T-helper 1 cell (primary cell): ENCODE measurements at places on chromosomes 16 and 17.

DNA sequence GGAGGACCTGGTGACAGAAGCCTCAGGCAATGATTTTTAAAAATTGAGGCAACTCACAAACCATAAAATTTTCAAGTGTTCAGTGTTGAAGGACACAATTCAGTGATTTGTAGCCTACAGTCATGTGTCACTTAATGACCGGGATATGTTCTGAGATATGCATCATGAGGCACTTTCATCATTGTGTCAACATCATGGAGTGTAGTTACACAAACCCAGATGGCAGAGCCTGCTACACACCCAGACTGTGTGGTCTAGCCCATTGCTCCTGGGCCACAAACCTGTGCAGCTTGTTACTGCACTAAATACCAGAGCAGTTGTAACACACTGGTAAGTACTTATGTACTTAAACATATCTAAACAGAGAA is 1.6 kb downstream of the PRSS41 start:
- no peak for DNase-seq

DNA sequence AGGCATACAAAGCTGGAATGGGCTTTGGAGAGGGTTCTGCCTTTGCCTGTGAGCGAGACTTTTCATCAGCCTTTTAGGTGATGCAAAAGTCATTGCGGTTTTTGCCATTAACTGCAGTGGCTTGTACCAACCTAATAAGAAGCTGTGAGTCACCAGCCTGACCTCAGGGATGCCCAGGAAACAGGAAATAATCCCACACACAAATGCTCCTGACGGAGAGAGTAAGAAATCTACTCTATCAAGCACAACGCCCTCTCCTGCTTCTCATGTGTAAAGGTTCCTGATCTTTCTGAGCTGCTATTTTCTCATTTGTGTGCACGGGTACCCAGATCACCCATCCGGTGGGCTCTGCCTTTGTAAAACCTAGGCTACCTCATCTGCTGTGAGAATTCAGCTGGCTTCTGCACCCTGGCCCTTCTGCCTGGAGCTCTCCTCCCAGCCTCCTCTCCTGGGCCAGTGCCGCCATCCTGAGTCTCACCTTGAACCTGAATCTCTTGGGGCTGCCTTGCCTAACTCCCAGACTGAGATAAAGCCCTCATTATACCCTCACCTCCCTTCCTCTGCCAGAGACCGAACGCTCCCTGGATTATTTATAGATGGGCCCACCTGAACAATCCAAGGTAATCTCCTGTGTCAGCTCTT is 299.7 kb downstream of the C16orf95 start:
- no peak for DNase-seq

- no peak for DNase-seq
These were observed 89.8 kb upstream of the ZNF750 start for GRCh38 chr17:82929676-82930042.

DNA sequence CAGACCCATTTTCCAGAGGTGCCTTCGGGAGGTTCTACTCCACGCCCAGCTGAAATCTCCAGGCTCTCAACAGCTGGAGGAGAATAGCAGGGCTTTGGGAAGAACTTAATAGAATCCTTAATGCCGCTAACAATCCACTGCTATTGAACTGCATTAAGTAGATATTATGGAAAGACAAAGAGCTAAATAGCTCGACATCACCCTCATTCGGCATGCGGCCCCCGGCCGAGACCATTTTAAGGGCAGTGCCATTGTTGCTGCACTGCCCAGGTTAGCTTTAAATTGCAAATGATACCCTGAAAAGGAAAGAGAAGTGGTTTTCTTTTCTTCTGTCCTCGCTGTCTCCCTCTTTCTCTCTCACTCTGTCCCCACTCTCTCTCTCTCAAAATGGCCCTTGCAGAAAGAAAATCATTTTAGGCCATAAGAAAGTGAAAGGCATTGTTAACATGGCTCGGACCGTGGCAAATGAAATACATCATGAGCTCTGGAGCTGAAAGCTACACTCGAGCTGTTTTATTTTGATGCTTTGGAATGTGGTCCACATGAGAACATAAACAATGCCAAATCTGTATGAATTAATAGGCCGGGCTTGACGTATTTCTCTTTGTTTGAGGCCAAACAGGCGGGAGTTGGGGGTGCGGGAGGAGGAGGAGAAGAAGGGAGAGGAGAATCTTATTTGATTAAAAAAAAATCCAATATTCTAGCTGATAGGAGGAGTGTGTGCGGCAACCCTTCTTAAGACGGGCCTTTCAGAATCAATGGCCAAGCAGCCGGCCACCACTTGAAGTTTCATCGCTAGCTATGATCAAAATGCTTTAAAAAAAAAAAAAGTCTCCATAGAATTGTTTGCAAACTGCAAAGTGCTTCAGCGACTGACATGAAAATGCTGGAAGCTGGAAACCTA is 298.8 kb upstream of the IRX3 start:
- DNase-seq = no peak

DNA sequence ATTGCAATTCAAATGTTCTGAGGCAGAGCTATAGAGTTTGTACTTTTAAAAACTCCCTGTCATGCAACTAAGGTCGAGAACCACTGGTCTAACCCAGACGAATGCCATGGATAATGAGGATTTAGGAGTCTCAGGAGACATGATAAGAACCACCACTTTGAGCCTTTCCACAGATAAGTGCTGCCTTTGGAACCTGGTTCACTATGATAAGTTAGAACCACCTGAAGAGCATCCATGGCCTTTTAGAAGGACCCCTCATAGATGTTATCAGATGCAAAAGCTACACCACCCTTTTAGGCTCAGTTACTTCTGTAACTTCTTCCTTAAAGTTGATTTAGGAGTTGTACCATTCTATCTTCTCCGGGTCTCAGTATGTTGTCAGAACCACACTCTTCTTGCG is 350.6 kb upstream of the CCL2 start:
- no peak for DNase-seq

DNA sequence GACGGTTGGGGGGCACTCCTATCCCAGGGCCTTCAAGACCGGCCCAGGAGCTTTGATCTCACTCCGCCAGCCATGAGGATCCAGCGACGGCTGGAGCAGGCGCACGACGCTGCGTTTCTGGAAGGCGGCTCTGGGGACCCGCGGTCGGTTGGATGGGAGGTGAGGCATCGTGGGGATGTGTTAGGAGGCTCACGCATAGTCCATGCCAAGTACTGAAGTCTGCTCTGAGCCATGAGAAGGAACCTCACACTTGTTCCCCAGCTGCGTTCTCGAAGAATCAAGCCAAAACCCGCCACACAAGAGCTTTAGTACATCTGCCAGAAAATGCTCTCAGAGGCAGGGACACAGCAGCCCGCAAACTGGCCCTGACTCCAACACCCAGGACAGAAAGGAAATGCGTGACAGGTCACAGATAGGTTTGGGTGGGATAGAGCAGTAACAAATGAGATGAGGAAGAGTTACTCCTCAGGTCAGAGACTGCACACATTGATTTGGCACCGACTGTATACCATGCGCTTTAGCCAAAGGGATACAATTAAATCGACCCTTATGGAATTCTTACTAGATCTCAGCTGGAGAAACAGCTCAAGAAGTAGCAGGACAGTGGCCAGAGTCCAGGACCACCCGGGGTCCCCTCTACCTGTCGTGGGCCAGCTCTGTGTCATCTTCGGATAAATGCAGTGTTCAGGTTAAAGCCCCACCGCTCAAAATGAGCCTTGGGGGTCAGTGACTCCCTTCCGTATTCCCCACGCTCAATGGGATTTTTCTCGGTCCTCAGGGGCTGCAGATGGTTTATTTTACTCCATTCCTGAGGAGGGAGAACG is 6.7 kb upstream of the GSG1L start:
- no peak for DNase-seq

DNA sequence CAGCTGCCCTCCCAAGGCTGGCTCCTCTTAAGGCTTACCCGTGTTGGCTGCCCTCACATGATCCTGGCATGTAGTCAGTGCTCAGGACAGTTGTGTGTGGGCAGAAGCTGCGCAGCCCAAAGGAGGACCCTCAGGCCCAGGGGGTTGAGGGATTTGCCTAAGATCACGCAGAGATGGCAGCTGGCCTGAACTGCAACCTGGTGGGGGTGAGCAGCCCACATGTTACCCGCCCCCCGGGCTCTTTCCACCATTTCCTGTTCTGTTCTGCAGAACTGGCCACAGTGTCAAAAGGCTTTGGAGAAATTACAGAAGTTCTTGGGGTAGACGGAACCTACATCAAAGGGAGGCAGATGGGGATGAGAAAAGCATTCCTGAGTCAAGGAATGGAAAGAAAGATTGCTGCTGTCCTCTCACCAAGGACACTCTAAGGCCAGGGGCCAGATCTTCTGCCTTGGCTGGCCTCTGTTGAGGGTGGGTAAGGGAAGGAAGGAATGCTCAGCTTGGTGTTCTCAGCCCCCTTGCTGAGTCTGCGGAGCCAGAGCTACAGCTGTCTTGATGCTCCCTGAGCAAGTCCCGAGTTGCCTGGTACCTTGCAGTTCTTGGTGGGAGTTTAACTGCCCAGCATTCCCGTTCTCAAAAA is 53.0 kb downstream of the EPN2 start:
- no peak for DNase-seq

DNA sequence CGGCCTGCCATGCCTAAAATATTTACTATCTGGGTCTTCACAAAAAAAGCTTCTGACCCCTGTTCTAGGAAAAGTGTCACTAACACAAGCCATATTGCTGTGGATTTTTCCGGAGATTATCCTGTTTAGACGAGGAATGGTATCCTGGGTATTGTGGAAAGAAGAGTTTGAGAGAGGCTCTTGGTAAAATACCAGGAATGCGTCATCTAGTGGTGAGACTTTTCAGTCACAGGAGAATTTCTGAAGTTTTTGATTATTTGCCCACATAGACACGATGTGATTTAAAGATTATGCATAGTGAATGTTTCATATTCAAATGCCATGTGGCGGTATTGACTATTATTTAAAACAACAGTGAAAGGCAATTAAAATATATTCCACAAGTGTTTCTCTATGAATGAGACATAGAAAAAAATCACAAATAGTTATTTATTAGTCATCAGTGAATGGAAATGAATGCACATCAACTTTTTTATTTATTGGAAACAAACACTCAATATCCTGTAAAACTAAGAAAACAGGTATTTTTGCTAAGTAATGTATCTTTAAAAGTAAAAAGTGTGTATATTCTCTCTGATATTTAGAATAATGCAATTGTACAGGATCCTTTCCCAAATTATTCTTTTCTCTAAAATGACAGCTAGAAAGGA is 7.8 kb downstream of the KRT28 start:
- DNase-seq = no peak

- DNase-seq = no peak
These were observed 9.1 kb upstream of the UBB start for GRCh38 chr17:16371742-16372141.

DNA sequence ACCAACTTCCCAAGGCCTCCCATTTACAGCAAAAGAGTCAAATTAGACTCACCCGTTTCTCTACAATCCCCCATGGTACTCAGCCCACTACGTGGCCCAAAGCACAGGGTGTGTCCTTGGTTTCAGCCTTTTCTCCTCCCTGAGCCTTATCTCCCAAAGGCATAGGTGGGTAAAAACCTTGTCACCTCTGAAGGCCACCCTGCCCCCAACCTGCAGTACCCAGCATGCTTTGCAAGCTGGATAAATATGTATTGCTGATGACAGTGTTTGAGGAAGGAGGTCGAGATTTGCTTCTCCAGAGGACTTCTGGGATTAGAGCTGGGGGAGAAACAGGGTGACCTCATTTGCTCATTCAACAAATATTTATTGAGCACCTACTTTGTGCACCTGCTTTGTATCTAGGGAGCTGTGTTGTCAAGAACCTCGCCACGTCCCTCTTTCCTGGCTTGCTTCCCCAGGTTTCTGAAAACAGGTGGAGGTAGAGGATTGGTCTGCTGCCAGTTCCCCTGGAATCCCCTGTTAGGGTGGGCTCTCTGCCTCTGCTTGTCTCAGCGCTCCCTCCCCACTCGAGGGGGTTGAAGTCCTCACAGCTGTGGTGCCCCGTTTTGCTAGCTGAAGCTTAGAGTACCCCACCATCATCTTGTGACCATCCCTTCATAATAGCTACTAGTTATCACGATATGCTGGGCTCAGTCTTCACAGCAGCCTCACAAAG is 3.0 kb downstream of the LASP1 start:
- DNase-seq = no peak

DNA sequence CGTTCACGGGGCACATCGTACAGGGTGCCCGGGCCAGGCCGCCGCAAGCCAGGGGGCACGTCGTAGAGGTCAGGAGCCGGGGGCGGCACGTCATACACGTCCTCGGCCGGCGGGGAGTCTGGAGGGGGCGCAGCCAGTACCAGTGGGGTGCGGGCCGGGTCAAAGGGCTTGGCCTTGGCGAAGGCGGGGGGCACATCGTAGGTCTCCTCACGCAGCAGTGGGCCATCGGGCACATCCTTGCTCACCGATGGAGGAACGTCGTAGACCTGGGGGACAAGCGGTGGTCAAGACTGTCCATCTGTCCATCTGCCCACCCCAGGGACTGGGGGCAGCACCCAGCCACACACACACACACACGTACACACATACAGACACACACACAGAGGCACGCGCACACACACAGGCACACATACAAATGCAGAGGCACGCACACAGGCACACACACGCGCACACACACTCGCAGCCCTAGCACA is 15.7 kb downstream of the BCAR1 start:
- DNase-seq = no peak

DNA sequence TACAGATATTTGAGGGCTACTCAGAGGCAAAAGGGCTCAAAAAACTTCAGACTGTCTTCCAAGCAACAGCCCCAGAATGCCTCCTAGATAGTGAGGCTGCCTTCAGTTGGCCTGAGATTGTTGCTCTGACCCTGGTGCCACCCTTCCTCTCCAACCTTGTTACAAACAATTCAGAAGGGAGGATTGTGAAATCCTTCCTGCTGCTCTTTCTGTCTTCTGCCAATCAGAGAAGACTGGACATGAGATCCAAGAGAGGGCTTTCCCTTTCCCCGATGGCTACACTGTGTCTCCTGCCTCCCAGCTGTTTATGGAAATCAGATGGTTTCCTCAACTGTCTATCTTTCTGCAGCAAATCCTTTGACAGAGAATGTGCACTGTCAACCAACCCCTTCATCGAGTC is 419.9 kb downstream of the CDH13 start:
- DNase-seq = no peak

DNA sequence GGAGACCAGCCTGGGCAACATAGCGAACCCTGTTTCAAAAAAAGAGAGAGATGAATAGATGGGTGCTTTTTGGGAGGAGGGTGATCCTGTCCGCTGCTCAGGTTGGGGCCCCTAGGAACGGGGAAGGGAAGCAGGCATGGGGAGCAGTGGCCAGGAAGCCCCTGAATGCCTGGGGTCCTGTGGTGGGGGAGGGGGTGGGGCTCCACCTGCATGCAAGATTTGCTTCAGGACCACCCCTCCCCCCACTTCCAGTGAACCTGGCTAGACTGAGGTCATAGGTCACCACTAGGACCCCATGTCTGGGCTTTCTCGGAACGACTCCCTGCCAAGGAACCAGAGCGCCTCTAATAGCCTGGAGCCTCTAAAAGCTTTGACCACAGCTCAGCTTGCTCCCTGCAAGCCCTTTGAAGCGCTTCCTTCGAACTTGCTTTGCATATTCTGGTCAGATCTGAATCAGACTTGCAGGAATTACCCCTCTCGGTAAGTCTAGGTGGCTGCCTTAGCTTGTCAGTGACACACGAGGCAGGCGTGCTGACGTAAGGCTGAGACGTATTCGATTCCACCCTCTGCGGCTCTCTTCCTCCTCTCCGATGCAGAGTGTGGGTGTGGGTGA is 3.7 kb downstream of the SOCS3 start:
- DNase-seq = peak; percentile 90
